ENCODE measurements at places on chromosomes 6 and 20.
A peak's percentile ranks its signal among the peaks of the same experiment; 100 is the strongest.

- DNase-seq: no peak
Measured at GRCh38 chr6:95364016-95364604, 213.2 kb upstream of the MANEA start.

GRCh38 chr6:133843098-133843497, 45.8 kb upstream of the TCF21 start:
- DNase-seq: no peak

DNA sequence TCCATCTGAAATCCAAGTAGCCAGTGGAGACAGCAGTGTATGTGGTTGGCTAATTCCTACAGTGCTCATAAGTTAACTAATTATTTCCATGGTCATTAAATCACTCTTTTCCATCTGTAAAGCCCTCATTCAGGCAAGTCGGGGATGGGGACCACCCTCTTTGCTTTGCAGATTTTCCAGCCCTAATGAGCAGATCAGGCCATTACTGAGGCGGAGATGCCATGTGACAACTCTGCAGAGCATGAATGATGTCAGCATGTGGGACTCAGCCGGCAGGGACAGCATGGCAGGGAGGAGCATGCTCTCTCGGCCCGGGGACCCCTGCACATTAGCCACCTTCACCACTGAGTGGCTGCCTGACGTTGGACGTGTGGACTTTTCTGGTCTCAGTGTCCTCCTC, 623.3 kb upstream of the CDH4 start:
- DNase-seq: no peak

DNA sequence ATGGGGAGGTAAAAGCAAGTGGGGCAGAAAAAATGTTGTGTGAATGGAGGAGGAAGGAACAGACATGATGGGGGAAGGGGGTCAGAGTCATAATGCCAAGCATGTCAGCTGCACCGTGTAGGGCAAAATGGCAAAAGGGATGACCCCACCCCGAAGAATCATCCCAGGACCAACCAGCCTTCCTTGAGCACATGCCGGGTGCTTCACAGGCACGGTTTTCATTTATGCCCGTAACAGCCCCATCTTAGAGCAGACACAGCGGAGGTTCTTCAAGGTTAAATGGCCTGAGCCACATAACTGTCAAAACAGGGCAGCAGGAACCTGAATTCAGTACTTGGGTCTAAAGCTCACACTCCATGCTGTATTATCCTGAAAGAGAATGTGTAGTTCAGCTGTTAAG, 322.2 kb downstream of the ZFAND3 start:
- no peak for DNase-seq

GRCh38 chr20:17223553-17223952, 3.3 kb upstream of the PCSK2 start:
- DNase-seq: no peak

GRCh38 chr6:42440027-42440426, 11.7 kb downstream of the TRERF1 start:
- DNase-seq: no peak

DNA sequence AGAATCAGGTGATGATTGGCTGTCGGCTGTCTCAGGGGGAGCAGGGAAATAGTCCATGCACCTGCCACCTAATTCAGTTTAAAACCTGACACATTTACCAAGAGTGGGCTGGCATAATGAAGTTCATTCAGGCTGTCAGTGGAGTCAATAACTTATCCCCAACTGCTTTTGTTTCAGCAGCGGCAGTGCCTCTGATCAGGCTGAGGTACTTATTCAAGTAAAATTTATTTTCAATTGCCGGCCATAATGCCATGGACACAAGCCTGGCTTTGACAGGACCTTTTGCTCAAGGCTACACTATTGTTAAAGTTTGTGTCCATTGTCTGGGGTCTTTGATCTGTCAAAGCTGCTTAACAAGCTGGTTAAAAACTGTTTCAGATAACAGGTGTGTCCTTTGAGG, 20.6 kb downstream of the OLIG3 start:
- DNase-seq: no peak

GRCh38 chr6:50116390-50116789, 66.7 kb upstream of the DEFB112 start:
- DNase-seq: no peak

GRCh38 chr20:62830251-62830650, 13.4 kb downstream of the COL9A3 start:
- no peak for DNase-seq

DNA sequence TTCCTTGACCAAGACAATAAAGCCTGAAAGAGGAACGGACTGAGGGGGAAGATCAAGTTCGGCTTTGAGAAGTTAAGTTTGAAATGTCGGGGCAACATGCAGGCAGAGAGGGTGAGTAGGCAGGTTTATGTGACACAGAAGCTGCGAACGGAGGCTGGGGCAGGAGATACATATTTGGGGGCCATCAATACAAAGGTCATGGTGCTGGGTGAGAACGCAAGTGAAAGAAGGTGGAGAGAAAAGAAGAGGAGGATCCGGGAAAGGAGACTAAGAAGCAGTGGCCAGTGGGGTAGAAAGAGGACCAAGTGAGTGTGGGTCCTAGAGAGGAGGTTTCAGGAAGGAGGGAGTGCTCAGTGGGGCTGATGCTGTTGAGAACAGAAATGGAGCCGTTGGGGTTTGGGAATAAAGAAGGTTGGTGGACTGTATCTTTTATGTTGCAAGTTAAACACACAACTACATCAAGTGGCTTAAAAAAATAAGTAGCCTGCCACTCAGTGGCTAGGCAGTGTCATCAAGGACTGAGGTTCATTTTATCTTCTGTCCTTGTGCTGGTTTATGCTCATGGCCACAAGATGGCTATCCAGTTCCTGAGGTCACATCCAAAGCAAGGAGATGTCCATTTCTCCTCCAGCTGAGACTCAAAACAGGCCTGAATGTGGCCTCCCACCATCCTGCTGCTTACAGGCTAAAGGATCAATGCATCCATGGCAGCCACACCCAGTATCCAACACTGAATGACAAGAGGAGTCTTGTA, 1.7 kb upstream of the BLCAP start:
- no peak for DNase-seq

DNA sequence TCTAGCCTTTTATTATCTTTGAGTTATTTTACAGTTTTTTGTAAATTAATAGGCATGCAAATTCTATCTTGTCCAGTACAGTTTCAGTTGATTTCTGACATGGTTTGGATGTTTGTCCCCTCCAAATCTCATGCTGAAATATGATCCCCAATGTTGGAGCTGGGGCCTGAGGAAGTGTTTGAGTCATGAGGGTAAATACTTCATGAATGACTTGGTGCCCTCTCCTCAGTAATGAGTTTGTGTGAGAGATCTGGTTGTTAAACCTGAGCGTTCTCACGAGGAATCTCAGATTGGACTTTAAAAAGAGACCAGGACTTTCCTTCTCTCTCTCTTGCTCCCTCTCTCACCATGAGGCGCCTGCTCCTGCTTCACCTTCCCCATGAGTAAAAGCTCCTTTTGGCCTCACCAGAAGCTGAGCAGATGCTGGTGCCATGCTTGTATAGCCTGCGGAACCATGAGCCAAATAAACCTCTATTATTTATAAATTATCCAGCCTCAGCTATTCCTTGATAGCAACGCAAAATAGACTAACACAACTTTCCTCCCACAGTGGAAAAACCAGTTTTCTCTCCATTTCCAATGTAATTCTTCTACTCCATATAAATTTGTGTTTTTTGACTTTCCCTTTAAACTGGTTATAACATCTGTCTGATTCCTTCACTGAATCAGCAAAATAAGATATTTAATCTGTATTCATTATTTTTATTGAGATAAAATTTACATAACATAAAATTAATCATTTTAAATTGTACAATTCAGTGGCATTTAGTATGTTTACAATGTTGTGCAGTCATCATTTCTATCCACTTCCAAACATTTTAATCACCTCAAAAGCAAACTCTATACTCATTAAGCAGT, 78.7 kb upstream of the PRSS16 start:
- DNase-seq: no peak

DNA sequence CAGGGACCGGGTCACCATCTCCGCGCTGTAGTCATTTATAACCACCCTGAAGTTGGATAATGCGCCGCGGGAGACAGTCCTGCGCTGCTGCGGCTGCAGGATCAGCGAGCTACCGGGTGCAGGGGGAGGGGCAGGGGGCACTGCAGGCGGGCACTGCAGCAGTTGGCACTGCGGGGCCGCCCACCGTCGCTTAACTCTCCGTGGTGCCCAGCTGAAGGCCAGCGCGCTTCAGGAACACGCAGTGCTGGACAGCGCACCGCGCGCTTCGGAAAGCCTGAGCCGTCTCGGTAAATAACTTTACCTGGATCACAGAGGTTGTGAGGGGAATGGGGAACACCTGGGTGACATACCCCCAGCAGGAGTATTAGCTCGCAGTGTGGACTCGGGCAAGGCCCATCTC, 12.4 kb upstream of the LRFN2 start:
- no peak for DNase-seq

GRCh38 chr20:48492015-48492714, 335.6 kb downstream of the PREX1 start:
- no peak for DNase-seq

DNA sequence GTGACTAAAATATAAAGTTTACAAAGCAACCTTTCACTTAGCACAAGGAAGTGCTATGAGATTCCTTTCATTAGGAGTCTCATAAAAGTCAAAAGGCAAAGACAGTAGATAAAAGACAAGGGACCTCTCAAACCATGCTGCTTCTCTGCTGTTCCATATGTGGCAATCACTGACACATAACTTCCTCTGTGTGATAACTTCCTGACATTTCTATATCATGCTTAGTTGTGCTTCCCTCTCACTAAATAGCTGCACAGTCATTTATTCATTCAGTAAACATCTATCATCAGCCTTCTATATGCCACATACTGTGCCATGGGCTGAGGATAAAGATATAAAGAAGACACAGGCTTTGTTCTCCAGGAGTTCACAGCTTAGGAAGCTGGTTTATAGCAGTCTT, 214.8 kb upstream of the GRIK2 start:
- no peak for DNase-seq

DNA sequence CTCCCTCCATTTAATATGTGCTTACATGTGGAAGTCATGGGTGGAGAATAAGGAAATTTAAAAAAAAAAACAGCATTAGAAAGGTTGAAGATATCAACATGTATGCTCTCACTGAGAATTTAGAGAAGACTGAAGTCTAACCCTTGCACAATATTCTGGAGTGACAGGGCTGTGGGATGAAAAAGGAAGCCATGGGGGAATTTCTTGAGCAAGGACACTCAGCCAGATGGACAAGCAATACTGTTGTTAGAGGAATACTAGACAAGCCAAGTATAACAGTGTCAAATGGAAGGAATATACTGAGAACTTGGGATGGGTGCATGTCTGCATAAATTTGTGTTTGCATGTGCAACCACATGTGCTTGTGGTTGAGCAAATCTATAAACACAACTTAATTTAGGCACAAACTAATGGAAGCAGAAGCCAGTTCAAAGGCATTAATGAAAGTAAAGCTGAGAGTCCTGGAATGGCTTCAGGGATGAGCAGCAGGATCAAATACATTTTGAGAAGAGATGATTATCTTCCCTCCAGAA, 119.7 kb downstream of the ADGRB3 start:
- no peak for DNase-seq

- no peak for DNase-seq
Measured at GRCh38 chr6:30849903-30850651, 34.2 kb upstream of the DDR1 start.

DNA sequence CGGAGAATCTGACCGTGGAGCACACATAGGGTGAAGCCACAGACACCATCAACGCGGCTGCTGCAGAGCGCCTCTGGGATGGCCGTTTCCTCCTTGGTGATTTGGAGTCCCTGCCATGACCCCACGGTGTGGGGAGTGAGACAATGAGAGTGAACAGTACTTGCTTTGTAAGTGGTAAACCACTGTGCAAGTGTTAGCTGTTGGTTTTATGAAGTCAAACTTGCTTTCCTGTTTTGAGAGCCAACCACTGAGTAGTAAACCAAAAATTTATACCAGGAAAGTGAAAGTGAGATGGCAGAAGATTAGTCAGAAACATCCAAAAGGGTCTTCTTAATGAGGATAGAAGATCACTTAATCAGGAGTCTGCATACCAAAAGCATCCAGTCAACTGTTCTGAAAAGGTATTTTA, 160.7 kb downstream of the FOXC1 start:
- peak; percentile 4 for DNase-seq

DNA sequence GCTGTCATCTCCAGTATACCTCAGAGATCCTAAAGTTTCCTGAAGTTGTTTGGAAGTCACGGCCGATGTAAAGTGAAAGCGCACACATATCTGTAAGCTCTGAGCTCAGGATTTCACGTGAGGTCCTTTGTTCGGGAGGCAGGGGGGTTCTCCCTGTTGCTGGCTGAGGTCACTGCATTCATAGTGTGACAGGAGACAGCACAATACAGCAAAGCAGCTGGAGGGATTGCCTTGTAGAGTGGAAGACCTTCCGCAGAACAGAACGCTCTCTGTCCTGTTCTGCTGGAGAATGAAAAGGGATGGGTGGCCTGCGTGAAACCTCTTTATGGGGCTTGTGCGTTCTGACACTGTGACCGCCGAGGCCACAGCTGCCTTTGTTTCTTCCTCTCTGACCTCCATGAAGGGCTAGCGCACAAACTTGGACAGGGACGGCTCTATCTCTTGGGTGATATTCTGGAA, 13.4 kb upstream of the SERPINB1 start:
- DNase-seq: no peak

DNA sequence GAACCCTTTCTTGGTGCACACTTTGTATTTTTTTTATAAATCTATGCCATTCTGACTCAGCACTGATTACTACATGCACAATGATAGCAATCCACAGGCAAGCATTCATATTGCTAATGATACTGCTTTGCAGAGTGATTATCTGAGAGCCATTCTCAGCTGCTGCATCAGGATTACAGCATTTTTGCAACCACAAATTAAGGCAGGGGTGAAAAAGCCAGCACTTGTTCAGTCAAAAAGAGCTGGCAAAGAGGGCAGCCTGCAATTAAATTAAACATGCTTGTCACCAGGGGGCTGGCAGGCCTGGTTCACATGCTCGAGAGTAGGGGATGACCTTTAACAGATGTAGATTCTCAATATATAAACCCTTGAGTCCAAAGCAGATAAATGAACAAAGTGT, 40.7 kb upstream of the SLC17A4 start:
- no peak for DNase-seq

GRCh38 chr6:37518116-37518515, 18.4 kb upstream of the CCDC167 start:
- DNase-seq: no peak

GRCh38 chr20:64116541-64117431, 9.4 kb upstream of the NPBWR2 start:
- DNase-seq: no peak

DNA sequence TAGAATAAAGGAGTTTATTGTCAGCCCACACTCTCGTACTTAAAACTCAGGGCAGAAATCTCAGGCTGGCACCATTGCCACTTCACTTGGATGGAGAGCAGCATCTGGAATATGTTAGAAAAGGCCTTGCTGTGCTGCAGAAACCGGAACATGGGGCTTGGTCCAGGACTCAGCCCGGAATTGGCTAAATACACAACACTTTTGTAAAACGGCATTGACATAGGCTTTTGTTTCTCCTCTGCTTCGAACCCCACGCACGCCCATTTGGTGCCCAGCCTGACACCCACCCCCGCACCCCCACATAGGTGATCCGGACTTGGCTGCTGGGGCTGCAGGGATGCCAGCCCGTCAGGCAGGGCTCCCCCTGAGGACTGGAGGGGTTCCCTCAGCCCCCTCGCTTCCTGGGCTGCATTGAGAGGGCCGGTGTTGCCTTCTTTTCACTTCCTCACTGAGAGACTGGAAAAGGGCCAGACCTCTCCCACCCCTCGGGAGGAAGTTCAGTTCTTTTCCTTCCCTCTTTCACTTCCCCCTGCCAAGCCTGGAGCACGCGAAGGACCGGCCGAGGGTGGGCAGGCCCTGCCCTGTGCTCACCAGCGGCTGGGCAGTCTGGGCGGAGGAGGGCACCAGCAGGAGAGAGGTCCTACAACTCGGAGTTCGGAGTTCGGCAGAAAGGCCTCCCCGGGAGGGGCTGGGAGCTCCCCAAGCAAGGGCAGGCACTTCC, 17.9 kb upstream of the CST3 start:
- no peak for DNase-seq
